ENCODE measurements at places on chromosomes 12 and 14. TPM values are rescaled to one million over a fixed set of nuclear protein-coding genes. Genes with fewer than 3 reads are reported as not detected.

GRCh38 chr12:121467638-121468498 lies 68.0 kb downstream of the RNF34 start:
- H3K27me3 ChIP-seq: no peaks in the 10 kb centered on the region
- peak overlapping the region; percentile 60 for H3K4me3 ChIP-seq
- H3K4me1 ChIP-seq: peaks cover 22% of the 10 kb centered on the region
- H3K36me3 ChIP-seq: no peaks in the 10 kb centered on the region

DNA sequence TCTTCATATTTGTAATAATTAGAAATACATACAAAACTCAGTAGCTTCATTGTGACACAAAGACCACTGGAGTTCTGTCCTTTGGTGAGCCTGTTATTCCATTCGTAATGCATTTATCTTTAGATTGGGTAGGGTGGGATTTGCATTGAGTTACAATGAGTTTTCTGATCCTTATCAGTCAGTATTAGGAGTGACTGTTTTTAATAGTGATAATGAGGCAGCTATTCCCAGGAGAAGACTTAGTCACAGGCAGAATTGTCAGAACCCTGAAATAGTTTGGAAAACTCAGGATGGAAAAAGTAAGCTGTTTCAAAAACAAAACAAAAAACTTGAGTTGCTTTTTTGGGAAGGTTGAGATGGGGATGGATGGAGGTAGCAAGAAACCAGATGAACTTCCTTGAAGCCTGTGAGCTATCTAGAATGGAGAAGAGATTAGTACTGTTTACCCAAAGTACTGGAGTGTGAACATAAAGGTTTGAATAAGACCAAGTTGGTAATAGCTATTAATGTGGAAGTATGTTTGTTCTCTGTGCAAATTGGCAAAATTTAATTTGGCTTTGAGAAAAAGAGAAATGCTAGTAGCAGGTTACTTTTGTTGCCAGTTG lies 38.6 kb downstream of the FBXO34 start:
- peaks cover 22% of the 10 kb centered on the region for H3K4me1 ChIP-seq
- H3K36me3 ChIP-seq: no peaks in the 10 kb centered on the region
- no peaks in the 10 kb centered on the region for H3K27me3 ChIP-seq
- H3K27ac ChIP-seq: no peak overlapping the region
- no peak for DNase-seq

- no peaks in the 10 kb centered on the region for H3K27me3 ChIP-seq
- no peaks in the 10 kb centered on the region for H3K36me3 ChIP-seq
- no peak overlapping the region for H3K4me3 ChIP-seq
- no peaks in the 10 kb centered on the region for H3K4me1 ChIP-seq
- no peak overlapping the region for H3K27ac ChIP-seq
- no peak for DNase-seq
Measured at GRCh38 chr12:112822056-112822455, 30.5 kb downstream of the RPH3A start.

DNA sequence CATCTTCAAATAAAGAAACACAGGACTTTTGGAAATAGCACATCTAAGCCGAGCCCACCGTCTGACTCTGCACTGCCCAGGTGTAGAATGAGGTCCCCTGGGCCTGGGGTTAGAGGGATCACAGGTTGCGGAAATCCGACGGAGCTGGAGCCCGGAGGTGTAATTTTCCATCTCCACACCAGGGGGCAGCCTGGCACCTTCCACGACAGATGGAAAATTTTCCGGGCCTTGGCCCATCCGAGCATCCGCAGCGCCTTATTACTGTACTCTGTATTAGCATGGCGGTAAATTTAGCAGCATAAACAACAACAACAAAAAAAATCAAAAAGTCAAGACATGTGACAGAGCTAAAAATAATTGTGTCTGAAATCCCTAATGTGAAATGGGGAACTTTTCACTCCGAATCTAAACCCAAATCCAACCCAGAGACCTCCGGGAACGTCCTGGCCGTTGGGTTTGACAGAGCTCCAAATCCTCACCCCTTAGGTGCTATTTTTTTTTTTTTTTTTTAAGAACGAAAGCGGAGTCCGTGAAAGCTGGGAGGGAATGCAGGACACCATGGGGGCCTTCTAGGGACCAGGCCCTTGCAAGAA lies 93.9 kb downstream of the KSR2 start:
- H3K27ac ChIP-seq: no peak overlapping the region
- H3K36me3 ChIP-seq: no peaks in the 10 kb centered on the region
- peak; percentile 84 for DNase-seq
- H3K4me1 ChIP-seq: no peaks in the 10 kb centered on the region
- peaks cover 17% of the 10 kb centered on the region for H3K27me3 ChIP-seq
- H3K4me3 ChIP-seq: no peak overlapping the region

- no peaks in the 10 kb centered on the region for H3K27me3 ChIP-seq
- H3K4me1 ChIP-seq: peaks cover 18% of the 10 kb centered on the region
- no peaks in the 10 kb centered on the region for H3K36me3 ChIP-seq
- DNase-seq: no peak
- H3K27ac ChIP-seq: no peak overlapping the region
Measured at GRCh38 chr14:90489916-90490719, 93.3 kb downstream of the CALM1 start.

GRCh38 chr14:100088226-100088625 lies 23.0 kb downstream of the EVL start:
- H3K4me1 ChIP-seq: no peaks in the 10 kb centered on the region
- H3K27me3 ChIP-seq: no peaks in the 10 kb centered on the region
- no peak overlapping the region for H3K4me3 ChIP-seq
- no peak overlapping the region for H3K27ac ChIP-seq

DNA sequence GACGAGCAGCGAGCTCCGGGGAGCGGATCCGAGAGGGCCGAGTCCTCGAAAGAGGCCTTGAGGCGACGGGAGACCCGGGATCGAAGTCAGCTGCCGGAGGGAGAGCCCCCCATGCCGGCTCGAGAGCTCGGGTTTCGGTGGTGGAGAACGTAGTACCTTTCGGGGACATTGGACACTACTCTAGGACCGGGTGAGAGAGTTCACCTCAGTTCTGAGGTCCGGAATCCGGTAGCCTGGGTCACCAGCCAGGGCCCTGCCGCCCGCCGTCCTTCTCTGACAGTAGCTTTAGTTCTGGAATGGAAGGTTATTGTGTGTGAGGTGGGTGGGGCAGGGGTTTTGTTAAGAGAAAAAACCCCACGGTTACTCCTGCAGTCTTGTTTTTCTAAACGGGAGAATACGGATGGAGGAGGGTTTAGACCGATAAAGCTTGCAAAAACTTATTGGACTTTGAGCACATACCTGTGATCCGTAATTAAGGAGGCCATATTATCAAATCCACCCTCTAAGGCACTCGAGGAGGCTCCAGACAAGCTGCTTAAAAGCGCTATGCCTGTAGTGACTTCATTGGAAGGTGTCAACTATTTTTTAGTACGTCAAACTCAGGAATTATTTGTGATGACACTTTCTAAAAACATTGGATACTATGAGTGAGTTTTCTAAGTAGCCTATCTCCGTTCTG lies 765 bp downstream of the SCYL2 start:
- H3K4me1 ChIP-seq: peaks cover 40% of the 10 kb centered on the region
- H3K27ac ChIP-seq: peak overlapping the region; percentile 97
- H3K4me3 ChIP-seq: peak overlapping the region; percentile 90
- no peaks in the 10 kb centered on the region for H3K36me3 ChIP-seq
- no peaks in the 10 kb centered on the region for H3K27me3 ChIP-seq

DNA sequence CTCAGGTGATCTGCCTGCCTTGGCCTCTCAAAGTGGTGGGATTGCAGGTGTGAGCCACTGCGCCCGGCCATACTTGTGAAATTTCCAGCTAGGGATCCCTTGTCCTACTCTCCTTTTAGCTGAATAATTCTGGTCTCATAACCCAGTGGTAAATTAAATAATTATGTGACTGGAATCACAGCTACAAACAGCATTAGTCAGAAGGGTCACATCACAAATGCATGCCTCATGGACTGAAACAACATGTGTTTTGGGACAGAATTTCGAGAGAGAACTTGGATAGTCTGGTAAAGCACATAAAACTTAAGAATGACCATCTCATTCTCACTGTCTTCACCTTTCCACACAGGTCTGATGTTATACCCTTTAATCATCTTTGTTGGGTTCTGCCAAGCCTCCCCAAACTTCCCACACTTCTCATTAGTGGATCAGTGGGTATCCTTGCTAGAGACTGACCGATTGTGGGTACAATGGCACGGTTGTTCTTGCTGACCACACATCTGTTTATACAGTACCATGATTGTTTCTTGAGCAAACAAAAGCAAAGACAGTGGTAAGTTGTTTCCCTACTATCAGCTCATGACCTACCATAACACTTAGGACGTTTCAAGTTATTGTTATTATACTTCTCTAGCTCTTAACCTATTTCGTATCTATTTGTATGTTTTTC lies 5.1 kb downstream of the GPRC5D start:
- H3K27ac ChIP-seq: no peak overlapping the region
- H3K4me3 ChIP-seq: no peak overlapping the region
- no peaks in the 10 kb centered on the region for H3K36me3 ChIP-seq
- no peaks in the 10 kb centered on the region for H3K27me3 ChIP-seq
- no peak for DNase-seq
- H3K4me1 ChIP-seq: peaks cover 7% of the 10 kb centered on the region

DNA sequence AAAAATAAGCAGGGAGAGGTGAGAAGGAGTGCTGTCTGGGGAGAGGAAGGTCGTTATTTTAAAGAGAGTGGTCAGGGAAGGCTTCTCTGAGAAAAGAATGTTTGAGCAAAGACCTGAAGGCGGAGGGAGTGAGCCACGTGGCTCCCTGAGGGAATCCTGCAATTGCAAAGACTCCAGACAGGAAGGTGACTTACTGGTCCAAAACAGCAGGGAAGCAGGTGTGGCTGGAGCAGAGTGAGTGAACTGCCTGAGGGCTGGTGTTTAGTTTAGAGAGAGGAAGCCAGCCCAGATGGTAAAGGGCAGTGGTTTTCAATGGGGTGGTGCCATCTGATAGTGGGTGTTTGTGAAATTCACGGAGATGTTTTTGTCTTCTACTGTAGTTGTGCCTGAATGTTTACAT lies 58.8 kb upstream of the LTA4H start:
- H3K36me3 ChIP-seq: no peaks in the 10 kb centered on the region
- DNase-seq: no peak
- H3K4me3 ChIP-seq: no peak overlapping the region

GRCh38 chr12:56338308-56339157 lies at the start of gene IL23A:
IL23A (plus strand) TSS chr12:56338884; CDS start chr12:56339045, 161 bp downstream.
- no peak within 1 kb of the TSS for H3K4me3 ChIP-seq
- H3K27me3 ChIP-seq: no peaks in the 10 kb centered on the region
- H3K36me3 ChIP-seq: peaks cover 24% of the 10 kb centered on the region
- DNase-seq: no peak
- H3K4me1 ChIP-seq: peaks cover 4% of the 10 kb centered on the region

DNA sequence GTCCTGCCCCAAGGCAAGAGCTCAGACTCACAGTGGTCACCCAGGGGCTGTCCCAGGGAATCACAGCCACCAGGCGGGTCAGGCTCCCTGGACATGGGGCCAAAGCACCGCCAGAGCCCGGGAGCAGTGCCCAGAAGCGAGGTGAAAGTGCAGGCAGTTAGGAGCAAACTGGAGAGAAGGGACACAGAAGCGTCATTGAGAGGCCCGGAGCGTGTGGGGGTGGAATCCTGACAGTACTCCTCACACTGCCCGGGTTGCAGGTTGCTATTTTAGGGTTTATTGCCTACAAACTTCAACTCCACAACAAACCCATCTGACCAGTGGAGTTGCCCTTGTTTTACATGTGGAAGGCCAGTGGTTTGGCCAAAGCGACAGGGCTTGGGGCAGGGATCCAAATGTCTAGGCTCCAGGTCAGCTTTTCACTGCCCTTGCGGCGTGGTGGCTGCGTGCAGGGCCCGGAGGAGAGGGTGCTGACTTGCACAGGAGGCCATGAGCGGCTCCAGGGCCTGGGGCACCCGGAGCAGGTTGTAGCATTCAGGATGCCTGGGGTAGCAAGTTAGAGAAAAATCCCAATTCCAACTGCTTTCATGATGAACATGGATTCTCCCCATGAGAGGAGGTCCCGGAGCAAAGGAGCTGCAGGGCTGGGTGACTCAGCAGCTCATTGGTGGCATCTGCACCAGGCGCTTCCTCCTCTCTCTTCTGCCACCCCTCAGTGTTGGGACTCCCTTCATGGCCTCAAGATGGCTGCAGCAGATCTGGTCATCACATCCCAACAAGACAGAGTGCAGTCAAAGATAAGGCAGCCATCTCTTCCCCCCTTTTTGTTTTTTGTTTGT lies 112.3 kb upstream of the NCOR2 start:
- H3K4me1 ChIP-seq: peaks cover 61% of the 10 kb centered on the region
- no peak overlapping the region for H3K4me3 ChIP-seq
- H3K27ac ChIP-seq: no peak overlapping the region
- H3K36me3 ChIP-seq: no peaks in the 10 kb centered on the region
- no peaks in the 10 kb centered on the region for H3K27me3 ChIP-seq

Gene AKAP6
- total RNA-seq: 7.7 TPM

Gene COX6A1
- total RNA-seq: 258 TPM

Gene LRFN5
- 1.0 TPM for total RNA-seq

Gene SLC25A47
- not detected for total RNA-seq

Gene AP4S1
- 7.1 TPM for total RNA-seq

Gene SLC17A8
- total RNA-seq: 0.14 TPM

Gene GLT1D1
- 3.5 TPM for total RNA-seq
